NCI-H1048 (cell line): ENCODE measurements at places on chromosomes 13 and 19.

DNA sequence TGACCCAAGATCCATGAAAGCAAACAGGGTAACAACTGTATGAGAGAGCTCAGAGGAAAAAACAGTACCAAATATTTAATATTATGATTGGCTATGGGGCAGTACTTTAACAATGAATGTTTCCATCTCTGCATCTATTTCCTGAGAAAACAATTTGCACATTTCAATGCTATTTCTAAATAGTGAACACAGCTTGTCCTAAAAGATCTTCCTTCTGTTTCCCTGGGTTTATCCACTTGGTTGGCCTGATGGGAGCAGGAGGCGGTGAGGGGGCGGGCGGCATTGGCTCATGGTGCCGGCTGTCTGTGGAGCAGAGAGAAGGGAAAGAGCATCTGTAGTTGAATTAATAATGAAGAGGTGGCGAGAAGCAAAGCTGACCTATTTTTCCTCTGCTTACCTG is 291.4 kb downstream of the DCLK1 start:
- DNase-seq = no peak

DNA sequence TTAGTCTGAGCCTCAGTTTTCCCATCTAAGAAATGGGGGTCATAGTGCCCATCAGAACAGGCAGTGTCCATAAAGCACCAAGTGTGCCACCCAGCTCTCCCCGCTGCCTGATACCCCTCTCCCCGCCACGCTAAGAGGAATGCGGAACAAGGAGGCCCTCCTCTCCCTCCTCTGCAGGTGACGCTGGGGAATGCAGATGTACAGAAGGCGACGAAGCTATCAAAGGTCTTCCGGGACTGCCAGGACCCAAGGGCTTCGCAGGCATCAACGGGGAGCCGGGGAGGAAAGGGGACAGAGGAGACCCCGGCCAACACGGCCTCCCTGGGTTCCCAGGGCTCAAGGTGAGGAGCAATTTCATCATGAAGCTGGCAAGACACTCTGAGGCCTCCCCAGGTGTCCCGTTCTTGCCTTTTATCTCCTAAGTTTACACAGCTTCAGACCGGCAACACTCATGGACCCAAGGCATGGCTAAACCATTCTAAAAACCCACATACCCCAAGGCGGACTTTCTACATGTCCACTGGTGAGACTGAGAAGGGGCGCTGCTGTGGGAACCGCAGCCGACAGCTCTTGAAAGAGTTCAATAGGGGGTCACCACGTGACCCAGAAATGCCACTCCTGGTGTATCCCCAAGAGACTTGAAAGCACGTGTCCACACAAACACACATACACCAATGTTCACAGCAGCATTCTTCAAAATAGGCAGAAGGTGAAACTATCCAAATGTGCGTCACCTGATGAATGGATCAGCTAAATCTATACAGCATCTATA is 102.7 kb downstream of the RAB20 start:
- DNase-seq = no peak

DNA sequence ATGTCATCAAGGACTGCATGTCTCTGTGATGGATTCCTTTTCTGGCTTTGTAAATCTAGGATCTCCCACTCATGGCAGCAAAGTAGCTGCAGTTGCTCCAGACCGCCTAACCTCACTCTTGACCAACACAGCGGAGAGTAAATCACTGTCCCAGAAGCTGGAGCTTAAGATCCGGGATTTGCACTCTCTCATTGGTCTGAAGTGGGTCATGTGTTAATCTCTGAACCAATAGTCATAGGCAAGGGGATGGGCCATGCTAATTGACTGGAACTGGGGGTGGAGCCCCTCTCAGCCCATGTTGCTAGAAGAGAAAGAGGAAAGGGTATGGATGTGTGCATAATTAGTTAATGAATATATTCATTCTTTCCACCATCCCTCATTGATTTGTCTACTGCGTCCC is 34.0 kb downstream of the VAV1 start:
- DNase-seq = no peak

DNA sequence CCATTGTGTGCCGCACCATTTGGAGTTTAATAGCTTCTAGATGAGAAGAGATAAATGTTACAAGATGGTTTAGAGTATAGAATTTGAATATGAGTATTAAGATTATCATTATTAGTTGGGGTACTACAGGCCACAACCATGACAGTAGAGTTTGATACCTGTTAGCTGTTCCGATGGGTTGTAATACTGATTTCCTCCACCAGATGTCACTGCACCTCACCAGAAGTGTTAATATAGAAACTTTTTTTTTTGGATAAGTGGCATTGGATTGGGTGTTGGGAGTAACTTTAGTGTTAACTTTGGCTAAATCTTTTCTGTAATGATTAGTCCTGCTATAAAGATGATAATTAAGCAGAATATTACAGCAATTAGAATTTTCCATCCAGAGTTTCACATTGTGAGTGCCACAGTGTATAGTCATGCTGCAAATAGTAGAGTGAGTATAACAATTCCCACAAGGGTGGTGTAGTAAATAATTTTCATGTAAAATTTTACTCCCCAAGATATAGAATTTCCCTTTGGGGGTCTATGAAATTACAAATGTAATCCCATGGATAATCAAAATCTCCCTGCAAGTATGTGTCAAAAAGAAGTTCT is 56.3 kb downstream of the PSG3 start:
- peak; percentile 36 for DNase-seq

DNA sequence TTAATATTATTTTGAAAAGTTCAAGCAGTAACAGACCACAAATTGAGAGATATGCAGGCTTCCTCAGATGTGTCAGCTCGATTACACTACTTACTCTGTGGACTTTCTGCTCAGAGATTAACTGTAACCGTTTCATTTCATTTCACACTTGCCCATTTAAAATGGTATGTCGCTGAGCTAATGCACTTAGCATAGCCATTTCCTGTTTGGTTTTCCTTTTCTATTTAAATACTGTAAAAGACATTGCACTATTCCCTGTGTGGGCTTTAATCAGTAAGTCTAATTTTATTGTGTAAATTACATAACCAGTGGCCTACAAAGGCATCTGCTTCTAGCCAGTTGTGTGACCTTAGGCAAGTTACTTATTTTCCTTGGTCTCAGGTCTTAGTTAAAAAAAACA is 237.6 kb downstream of the LACC1 start:
- no peak for DNase-seq

DNA sequence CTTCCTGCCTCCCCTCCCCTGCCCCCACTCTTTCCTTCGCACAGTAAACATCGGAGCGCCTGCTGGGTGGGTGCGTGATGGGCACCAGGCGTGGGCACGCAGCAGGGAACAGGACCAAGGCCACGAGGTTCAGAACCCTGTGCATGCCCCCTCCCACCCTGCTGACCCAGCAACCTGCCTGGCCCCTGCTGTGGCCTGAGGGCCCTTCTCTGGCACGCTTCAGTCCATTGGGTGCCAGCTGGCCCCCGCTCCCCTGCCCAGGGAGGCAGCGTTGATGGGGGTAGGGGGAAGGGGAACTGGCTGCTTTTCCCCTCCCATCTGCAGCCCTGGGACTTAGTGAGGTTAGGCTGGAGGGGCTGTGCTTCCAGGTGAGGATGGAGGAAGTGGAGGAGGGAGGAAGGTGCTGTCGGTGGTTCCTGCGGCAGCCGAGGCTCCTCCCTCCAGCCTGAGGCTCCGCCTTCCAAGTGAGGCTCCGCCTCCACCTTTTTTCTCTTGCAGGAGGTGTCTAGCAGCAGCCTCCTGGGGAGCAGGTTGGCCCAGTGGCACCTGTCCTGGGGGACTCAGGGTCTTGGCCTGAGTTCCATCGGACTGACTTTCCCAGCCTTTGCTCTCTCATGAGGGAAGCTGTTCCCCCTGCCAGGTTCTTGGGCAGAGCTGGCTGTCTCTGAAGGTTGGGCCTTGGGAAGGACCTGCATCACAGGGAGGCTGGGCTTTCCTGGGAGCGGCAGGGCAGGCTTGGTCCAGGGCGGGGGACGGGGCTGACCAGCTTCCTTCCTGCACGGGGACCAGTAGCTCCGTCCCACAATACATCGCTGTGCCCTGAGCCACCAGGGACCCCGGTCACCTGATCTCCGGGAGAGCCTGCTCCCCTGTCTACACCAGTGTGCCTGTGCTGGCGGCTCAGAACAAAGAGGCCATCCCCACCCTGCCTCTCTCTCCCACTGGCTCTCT is 7.3 kb downstream of the PIAS4 start:
- DNase-seq = no peak

DNA sequence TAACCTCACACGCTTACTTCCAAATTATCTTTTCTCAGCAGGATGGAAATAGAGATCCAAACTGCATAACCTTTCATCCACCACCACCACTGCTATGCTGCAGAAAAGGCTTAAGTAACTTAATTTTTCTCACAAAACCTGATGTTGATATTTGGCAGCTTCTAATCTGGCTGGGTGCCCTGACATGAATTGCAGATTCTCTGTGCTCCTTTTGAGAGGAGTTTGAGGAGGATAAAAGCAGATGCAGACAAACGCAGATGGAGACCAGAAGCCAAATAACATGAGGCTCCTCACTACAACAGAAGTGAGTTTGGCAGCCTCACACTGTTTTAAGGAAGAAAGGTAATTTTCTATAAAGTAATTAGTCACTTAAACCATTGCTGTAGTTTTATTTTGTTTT is 646.2 kb upstream of the ATXN8OS start:
- DNase-seq = no peak

GRCh38 chr13:32695602-32696250 is 109.5 kb downstream of the PDS5B start:
- no peak for DNase-seq

- no peak for DNase-seq
Observed at GRCh38 chr13:107801621-107802020, 413.7 kb downstream of the LIG4 start.

DNA sequence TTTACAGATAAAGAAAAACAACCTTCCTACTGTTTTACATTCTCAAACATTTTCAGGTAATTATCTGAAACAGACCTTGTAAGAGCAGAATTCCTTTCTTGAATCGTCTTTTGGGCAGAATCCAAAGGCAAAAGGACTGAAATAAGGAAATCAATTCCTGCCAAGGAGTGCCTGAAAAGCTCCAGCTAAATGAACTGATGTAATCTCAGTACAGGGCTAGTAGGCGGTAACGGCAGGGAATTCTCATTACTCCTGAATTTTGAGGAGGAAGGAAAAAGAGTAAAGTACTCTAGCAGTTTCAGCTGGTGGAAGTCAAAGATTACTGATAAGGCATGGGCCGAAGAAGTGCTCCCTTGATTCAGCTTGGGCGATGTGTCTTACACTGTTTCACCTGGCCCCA is 168.4 kb downstream of the PCDH9 start:
- no peak for DNase-seq

- DNase-seq = no peak
Observed at GRCh38 chr19:28836421-28836820, 376.5 kb downstream of the UQCRFS1 start.

GRCh38 chr13:64680739-64681138 is 2549.4 kb downstream of the PCDH9 start:
- DNase-seq = no peak

- DNase-seq = no peak
Observed at GRCh38 chr13:98195054-98195791, 18.2 kb upstream of the RNF113B start.
